Esophagus squamous epithelium (tissue), 5 donors: ENCODE measurements at places on chromosomes 12 and 14. TPM values are rescaled to one million over a fixed set of nuclear protein-coding genes. Genes with fewer than 3 reads are reported as not detected.

DNA sequence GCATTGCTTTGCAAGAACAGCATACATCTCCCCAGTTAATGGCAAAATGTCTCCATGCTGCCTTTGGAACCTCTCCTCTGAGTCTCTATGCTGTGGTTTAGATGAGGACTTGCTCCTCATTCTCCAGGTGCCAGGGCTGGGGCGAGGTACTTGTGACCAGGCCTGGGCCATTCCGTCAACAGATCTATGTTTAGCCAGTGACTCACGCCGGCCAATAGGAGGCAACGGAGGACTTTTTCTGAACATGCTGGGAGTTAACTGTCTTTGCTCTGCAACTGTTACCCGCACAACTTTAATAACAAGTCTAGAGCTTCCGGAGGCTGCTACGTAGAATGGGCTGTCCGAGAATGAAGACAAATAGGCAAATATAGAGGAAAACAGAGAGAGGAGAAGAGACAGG is 214.2 kb downstream of the GLT1D1 start:
- H3K27me3 ChIP-seq, result no peaks in the 10 kb centered on the region
- no peak for DNase-seq
- no peaks in the 10 kb centered on the region for H3K4me1 ChIP-seq
- no peak overlapping the region for H3K4me3 ChIP-seq
- no peak overlapping the region for H3K27ac ChIP-seq

DNA sequence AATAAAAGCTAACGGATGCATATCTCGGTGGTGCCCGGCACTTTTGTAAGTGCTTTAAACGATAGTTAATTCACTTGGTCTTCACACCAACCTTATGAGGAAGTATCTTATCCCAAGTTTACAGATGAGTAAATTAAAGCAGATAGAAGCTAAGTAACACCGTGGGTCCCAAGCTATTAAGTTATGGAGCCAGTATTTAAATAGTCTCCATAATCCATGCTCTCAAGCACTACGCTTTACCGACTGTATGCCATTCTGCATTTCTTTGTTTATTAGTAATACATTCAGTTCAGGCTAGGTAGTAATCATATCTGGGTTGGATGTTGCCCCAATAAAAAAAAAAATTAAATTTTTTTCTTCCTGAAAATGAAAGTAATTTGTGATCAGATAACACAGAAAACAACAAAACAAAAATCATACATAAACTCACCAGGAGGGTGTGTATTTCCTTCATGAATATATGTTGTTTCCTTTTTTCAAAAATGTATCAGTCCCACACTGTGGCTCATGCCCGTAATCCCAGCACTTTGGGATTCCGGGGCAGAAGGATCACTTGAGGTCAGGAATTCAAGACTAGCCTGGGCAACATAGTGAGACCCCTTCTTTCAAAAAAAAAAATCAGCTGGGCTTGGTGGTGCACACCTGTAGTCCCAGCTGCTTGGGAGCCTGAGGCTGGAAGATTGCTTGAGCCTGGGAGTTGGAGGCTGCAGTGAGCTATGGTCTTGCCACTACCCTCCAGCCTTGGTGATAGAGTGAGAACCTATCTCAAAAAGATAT is 1.4 kb upstream of the M6PR start:
- DNase-seq, result no peak
- H3K36me3 ChIP-seq, result no peaks in the 10 kb centered on the region
- H3K27me3 ChIP-seq, result no peaks in the 10 kb centered on the region
- peak overlapping the region; percentile 97 for H3K27ac ChIP-seq

- H3K4me3 ChIP-seq, result peak overlapping the region; percentile 79
- peaks cover 52% of the 10 kb centered on the region for H3K4me1 ChIP-seq
- peaks cover 100% of the 10 kb centered on the region for H3K27me3 ChIP-seq
Measured at GRCh38 chr12:94149781-94150239, 1.4 kb downstream of the PLXNC1 start.

- no peaks in the 10 kb centered on the region for H3K36me3 ChIP-seq
- DNase-seq, result no peak
- no peak overlapping the region for H3K27ac ChIP-seq
- H3K4me3 ChIP-seq, result no peak overlapping the region
- H3K27me3 ChIP-seq, result peaks cover 38% of the 10 kb centered on the region
Measured at GRCh38 chr12:130748786-130749185, 32.7 kb upstream of the RIMBP2 start.

DNA sequence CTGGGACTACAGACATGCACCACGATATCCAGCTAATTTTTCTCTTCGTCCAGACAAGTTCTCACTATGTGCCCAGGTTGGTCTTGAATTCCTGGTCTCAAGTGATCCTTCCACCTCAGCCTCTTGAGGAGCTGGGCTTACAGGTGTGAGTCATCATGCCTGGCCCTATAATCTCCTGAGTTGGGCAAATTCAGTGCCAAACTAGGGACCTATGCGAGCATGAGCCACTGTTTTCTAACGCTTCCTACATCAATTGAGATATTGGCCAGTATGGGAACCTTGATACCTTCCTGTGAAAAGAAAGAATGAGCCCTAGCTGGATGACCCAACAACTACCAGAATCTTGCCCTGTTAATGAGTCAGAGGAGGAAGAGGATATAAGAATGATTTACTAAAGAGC is 585.2 kb downstream of the C12orf50 start:
- no peak overlapping the region for H3K27ac ChIP-seq
- no peak for DNase-seq
- H3K36me3 ChIP-seq, result no peaks in the 10 kb centered on the region
- peaks cover 24% of the 10 kb centered on the region for H3K4me1 ChIP-seq
- no peaks in the 10 kb centered on the region for H3K27me3 ChIP-seq

DNA sequence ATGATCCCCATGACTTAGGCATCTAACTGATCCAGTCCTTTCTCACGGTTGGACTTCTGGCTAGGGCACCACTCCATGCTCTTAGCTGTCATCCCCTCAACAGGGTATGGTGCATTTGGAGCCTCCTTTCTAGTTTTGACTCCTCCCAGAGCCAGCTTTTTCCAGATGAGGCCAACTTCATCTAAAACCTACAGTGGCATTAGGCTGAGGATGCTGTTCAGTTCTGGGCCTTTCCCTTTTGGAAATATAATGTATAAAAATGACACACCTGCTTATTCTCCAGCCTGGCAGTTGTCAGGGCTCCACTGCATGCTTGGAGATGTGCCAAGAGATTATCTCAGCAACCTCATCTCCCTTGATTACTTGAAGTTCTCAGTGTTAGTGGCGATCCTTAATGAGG is 239.7 kb downstream of the EMP1 start:
- no peaks in the 10 kb centered on the region for H3K36me3 ChIP-seq
- no peak overlapping the region for H3K4me3 ChIP-seq
- H3K27me3 ChIP-seq, result no peaks in the 10 kb centered on the region
- H3K4me1 ChIP-seq, result no peaks in the 10 kb centered on the region
- H3K27ac ChIP-seq, result no peak overlapping the region

- H3K27ac ChIP-seq, result no peak overlapping the region
- no peaks in the 10 kb centered on the region for H3K36me3 ChIP-seq
- no peak overlapping the region for H3K4me3 ChIP-seq
- H3K27me3 ChIP-seq, result no peaks in the 10 kb centered on the region
- DNase-seq, result no peak
Measured at GRCh38 chr14:93343797-93344196, 3.2 kb upstream of the COX8C start.

- H3K4me1 ChIP-seq, result peaks cover 100% of the 10 kb centered on the region
- DNase-seq, result no peak
- H3K27me3 ChIP-seq, result no peaks in the 10 kb centered on the region
- H3K36me3 ChIP-seq, result peaks cover 94% of the 10 kb centered on the region
- no peak overlapping the region for H3K4me3 ChIP-seq
Measured at GRCh38 chr12:57096099-57096572, 7.2 kb downstream of the NAB2 start.

GRCh38 chr12:128543460-128543859 is 276.5 kb downstream of the TMEM132C start:
- H3K27ac ChIP-seq, result no peak overlapping the region
- no peak overlapping the region for H3K4me3 ChIP-seq

The ADAM21 gene
- not detected for total RNA-seq

The KCNA5 gene
- 0.13 TPM for total RNA-seq

The UBC gene
- 1,417 TPM for total RNA-seq

The DENND5B gene
- 0.88 TPM for total RNA-seq
